Stimulated activated CD4-positive, alpha-beta T cell treated with anti-CD3 and anti-CD28 coated beads, Interleukin-15, amount 100 ng/mL, for 1 hour (primary cell): ENCODE measurements at places on chromosomes 5 and 9.

DNA sequence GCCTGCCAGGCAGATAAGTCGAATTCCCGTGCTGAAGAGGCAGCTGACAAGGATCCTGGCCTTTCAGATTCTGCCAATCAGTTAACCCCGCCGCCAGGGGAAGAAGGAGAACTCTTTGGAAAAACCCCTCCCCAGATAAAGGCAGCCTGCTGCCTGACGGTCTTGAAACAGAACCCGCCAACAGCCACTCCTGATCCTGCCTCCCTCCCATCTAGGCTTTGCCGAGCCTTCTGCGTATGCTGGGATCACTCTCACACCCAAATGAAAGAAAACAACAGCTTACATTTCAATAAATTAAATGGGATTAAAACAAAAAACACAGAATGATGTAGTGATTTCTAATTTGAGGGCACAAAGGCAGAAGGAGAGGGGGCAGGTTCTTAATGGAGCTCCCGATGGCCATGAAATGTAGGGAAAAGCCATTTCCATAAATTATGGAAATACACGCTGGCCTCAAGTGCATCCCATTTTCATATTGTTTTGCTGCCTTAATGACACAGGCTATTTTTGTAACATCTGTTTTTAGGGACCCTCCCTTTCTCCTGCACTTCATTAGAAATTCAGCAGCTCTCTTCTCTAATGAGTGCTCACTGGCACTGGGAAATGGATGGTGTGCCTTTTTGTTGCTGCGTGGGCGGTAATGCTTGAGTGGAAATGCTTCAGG, 319.1 kb downstream of the MED10 start:
- no peak for DNase-seq

- DNase-seq = no peak
Observed at GRCh38 chr9:69970001-69970533, 73.6 kb upstream of the MAMDC2 start.

DNA sequence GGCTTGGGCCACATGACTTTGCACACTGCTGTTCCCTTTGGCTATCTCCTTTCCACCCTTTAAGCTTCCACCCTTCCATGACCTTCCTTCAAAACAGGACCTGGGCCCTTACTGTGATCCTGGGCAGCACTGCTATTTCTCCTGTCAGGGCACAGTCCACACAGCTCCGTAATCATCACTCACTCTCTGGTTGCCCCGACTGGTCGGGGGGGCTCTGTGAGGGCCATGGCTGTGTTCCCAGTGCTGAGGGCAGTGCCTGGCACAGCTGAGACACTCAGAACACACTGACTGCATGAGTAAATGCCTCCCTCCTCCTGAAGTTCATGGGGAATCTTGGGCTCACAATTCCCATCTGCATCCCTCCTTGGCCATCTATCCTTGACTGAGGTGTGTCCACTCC, 12.2 kb downstream of the TRAF1 start:
- no peak for DNase-seq

DNA sequence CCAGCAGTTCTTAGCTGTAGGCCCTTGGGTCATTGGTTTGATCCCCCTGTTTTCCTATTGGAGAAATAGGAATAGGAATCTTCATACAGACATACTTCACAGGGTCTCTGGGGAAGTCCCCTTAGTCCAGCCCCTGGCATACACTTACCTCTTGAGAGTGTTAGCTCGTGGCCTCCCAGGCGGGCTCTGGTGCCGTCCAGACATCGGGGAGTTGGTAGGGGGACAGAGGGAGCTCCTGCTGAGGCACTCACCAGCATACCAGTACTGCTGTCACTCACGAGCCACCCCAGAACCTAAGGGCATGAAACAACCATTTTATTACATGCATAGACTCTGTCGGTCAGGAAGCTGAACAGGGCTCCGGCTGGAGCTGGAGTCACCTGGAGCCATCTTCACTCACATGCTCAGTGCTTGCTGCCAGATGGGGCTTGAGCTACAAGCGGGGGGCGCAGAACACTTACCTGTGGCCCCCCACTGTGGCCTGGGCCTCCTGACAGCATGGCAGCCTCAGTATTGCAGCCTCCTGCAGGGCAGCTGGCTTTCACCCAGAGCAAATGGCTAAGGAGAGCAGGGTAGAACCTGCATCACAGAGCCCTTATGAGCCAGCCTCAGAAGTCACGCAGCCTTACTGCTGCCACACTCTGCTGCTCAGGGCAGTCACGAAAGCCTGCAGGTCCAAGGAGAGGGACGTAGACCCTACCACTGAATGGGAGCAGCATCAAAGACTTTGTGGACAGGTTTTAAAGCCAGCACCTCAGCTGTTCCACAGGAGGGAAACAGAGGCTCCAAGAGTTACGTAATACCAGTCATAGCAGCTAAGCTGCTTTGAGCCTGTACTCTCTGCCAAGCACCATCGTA, 58.3 kb upstream of the ANGPTL2 start:
- no peak for DNase-seq

GRCh38 chr5:127936439-127936972, 147.1 kb upstream of the SLC12A2 start:
- no peak for DNase-seq

DNA sequence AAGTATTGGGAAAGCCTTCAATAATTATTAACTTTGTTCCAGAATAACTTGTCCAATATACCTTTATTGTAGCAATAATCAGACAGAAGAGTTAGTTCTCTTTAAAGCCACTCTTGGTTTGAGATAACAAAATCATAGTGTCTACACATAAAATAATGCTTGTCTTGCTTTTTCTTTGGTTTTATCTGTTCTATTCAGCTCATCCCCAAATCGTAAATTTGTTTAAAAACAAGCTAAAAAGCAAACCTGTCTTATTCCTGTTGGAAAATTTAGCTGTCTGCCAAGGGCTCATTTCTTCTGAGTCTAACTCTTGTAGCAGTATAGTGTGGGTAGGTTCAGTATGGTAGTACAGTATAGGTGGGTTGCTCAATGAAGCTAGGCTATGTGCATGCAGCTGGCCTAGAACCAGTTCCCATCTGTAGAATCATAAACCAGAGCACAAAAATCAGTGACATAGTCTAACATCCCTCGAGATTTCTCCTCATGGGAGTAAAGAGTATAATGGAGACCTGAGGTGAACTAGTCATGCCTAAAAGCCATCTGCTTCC, 17.9 kb upstream of the APBA1 start:
- DNase-seq = no peak

- no peak for DNase-seq
Observed at GRCh38 chr9:110606179-110606790, 26.7 kb upstream of the SVEP1 start.

- DNase-seq = no peak
Observed at GRCh38 chr5:40089269-40089668, 590.4 kb upstream of the PTGER4 start.

DNA sequence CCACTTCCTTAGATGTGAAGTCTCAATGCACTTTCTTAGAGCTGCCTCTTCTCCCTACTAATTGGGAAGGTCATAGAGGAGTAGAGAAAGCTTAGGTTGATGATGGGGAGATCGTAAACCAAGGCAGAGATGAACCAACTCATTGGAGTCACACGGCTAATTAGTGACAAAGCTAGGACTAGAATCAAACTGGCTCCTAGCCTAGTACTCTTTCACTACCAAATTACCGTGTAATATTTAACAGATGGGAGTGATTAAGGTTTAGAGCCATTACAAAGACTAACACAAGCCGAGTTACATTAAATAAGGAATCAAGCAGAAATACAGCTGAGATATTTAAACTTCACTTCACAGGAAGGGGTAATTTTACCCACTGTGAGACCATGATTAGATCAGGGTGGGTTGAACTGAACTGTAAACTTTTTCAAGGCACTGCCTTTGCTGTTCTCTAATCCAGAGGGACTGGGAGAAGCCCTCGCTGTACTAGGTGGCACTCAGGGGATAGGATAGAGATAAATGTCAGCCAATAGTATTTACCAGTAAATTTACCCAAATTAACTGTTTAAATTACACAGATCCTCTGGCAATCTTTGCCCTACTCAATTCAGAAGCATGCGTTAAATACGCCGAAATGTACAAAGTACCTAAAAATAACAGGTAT, 166.4 kb upstream of the PIK3R1 start:
- DNase-seq = no peak

GRCh38 chr5:147509710-147510651, at the start of gene DPYSL3:
TSS of gene DPYSL3 (minus strand) at chr5:147510068. CDS start at chr5:147509858, 210 bp downstream.
- no peak for DNase-seq

- DNase-seq = no peak
Observed at GRCh38 chr9:136103651-136104487, 8.8 kb upstream of the NACC2 start.

DNA sequence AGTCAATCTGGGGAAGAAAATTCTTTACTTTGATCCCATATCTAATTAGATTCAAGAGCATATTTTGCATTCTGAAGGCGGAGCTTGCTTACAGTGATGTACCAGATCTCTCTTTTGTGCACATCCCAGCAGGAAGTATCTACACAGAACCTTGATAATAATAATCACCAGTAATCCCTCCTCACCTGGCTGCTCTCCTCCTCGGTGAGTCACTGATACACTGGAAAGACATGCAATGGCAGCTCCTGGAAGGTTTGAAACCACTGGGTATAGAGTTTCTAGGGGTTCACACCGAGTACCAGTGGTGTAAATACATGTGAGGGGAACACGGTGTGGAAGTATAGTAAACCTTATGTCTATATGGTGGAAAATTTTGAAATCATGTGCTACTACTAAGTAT, 205.5 kb upstream of the TARS1 start:
- DNase-seq = no peak

DNA sequence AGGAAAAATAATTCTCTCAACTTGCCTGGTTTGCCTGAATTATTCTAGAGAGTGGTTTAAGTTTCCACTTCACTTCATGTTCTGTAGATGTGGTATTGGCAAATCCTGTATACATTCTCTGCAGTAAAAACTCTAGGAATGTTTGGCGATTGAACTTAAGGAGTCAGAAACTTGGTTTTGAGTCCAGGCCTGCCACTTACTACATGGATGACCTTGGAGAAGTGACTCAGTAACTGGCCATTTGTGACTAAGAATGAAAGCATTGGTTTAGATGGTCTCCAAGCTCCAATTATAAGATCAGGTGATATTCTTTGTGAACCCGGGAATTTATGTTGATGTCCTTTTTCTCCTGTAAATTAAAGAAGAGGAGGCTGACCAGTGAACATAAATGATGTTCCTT, 233.8 kb downstream of the GAS1 start:
- DNase-seq = no peak

GRCh38 chr9:21564175-21564574, 82.1 kb upstream of the IFNE start:
- no peak for DNase-seq

- no peak for DNase-seq
Observed at GRCh38 chr9:106697750-106698502, 165.0 kb upstream of the ZNF462 start.

DNA sequence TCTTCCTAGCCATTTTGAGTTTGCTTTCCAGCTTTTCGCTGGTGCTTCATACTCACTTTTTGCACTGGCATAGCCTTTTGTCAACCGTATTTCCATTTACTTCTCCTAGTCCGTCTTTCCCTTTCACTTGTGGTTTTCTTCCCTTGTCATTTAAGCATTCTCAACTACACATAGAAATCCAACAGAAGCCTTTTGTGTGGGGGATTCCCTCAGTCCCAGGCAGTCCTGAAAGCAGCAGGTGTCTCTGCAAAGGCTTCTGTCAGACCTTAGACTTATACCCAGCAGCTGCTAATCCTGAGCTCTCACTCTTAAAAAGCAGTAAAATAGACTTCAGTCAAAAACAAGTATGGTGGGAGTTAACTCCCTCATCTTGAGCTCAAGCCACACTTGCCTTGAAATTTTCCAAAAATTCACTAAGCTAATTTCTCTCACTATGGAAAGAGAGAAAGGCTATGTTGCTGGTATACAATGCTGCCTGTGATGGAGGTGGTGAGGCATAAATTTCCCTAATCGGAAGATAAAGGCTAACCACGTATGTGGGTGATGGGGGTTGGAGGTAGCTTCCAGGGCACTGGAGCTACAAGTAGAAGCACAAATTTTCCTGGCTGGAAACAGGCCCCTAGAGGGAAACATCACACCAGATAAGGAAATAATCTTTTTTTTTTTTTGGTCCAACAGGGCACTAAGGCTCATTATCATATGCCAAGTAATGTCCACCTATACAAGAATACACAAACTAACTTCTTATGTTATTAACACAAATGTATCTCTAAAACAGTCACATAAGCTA, 34.8 kb upstream of the IFNK start:
- DNase-seq = no peak

DNA sequence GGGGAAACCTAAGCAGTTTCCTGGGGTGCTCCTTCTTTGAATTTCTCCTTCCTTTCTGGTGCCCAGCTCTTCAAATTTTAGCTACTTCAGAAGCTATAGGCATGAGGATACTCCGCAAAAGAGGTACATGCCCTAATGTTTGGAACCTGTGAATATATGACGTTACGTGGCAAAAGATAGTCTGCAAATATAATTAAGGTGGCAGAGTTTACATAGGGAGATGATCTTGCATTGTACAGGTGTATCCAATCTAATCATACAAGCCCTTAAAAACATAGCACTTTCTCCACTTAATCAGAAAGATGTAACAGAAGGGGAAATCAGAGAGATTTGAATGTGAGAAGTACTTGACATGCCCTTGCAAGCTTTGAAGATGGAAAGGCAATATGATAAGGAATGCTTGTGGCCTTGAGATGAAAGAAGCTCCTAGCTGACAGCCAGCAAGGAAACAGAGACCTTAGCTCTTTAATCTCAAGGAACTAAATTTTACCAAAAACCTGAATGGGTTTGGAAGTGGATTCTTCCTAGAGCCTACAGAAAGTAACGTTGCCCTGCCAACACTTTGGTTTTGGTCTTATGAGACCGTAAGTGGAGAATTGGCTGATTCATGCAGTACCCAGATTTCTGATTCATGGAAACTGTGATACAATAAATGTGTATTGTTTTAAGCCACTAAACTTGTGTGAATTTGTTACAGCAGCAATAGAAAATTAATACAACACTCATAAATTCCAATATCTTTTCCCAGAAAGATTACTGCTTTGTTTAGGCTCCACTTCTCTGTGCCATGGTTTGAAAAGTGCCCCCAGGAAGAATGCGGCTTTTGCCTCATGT, 268.4 kb downstream of the FAM170A start:
- no peak for DNase-seq

DNA sequence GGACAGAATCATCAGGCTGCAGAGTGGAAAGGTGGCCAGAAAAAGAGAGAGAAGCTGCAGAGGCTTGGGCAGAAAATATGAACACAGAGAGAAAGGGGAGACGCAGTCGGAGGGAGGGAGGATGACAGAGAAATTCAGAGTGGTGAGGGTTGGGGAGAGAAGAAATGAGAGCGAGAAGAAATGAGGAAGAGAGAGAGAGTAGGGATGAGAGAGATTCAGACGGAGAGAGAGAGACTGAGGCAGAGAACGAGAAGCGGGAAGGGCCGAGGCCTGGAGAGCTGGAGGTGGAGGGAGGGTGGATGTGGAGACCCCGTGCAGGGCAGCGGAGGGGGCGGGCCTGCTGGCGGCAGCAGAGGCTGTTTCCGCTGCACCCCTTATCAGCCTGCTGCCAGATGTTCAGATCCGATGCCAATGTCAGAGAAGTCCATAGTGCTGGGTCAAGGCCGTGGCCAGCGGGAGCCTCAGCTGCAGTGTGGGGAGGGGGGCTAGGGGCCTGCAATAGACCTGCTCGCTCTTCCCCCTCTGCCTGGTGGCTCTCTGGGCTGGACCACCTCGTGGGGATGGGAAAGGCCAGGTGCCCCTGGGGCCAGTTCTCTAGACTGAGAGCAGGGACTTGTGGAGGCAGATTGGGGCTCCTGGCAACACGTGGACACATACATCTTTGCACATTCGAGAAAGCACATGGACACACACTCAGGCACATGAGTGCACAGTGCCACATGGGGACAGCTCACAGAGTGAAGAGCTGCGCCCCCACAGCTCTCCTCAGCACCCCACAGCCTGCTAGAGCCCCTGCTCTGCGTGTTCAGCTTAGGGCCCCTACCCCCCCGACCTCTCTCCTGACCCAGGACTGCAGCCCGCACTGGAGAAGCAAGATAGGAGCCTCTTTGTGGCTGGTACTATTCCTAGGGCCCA, 4.9 kb upstream of the NR5A1 start:
- DNase-seq = no peak
